ENCODE measurements at places on chromosomes 11 and 22. TPM values are rescaled to one million over a fixed set of nuclear protein-coding genes. Genes with fewer than 3 reads are reported as not detected.

Gene CALCA
- total RNA-seq = 0.41 TPM

GRCh38 chr11:122209619-122210366, 93.8 kb upstream of the BLID start:
- peak overlapping the region; percentile 28 for H3K27ac ChIP-seq
- peak; percentile 53 for DNase-seq
- H3K4me3 ChIP-seq = no peak overlapping the region
- H3K27me3 ChIP-seq = no peaks in the 10 kb centered on the region
- H3K4me1 ChIP-seq = peaks cover 31% of the 10 kb centered on the region

Gene FOSL1
- total RNA-seq = 3.4 TPM

DNA sequence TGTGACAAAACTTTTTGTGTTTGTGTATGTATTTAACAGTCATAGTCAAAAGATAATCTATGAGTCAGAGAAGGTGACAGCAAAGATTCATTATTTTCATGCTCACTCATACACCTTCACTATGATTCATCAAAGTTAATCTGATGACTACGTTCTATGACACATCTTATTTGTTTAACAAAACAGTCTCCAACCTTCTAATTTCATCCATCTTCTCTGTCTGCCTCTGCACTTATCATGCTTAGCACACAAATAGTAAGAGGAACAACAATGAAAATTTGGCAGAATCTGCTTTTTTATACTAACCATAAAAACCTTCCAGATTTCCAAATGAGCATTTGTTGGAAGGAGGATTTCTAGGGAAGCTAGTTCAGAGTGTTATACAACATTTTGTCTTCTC, 568.9 kb downstream of the LUZP2 start:
- no peak overlapping the region for H3K4me3 ChIP-seq
- H3K27me3 ChIP-seq = no peaks in the 10 kb centered on the region
- no peak for DNase-seq
- H3K27ac ChIP-seq = no peak overlapping the region
- no peaks in the 10 kb centered on the region for H3K36me3 ChIP-seq
- no peaks in the 10 kb centered on the region for H3K4me1 ChIP-seq

- H3K27ac ChIP-seq = no peak overlapping the region
- H3K4me3 ChIP-seq = peak overlapping the region; percentile 61
- H3K36me3 ChIP-seq = no peaks in the 10 kb centered on the region
- DNase-seq = no peak
- H3K27me3 ChIP-seq = peaks cover 4% of the 10 kb centered on the region
- H3K4me1 ChIP-seq = peaks cover 21% of the 10 kb centered on the region
Observed at GRCh38 chr11:11618973-11619435, 2.8 kb downstream of the GALNT18 start.

- H3K27ac ChIP-seq = no peak overlapping the region
- peaks cover 67% of the 10 kb centered on the region for H3K36me3 ChIP-seq
- DNase-seq = no peak
Observed at GRCh38 chr22:44202261-44202789, 21.6 kb downstream of the PARVG start.

DNA sequence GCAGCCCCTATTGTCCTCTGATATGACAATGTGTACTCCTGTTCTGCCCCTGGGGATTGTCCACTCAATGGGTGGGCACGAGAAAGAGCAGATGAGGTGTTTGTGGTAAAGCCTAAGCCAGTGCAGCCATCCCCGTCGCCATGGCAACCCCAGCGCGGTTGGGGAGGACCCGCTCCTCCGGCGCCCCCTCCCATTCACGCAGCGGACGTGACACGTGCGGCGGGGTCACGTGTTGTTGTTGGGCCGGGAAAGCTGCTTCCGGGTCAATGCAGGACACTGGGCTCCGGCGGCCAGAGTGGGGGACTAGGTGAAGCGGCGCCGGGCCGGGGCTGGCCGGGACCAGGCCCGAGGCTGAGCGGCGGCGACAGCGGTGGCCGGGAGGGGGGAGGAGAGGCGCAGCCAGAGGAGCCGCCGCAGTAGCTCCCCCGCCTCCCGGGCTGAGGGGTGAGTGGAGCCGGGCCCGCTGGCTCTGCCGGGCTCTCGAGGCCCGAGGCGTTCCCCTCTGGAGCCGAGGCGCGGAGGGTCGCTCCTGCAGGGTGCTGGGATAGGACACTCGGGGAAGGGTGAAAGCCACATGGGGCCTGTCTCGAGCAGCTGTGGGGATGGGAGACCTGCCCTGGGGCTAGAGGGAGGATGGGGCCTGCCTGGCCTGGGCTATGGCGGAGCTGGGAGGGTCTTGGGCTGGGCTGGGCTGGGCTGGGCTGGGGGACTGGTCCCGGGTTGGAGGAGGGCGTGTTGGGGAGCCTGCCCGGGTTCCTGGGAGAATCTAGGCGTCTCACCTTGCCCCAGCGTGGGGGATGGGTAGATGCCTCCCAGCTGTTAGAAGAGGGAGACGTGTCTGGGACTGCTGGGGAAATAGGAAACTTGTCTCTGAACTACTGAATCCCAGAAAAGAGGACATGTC, at the start of gene TBCEL:
TBCEL (plus strand) TSS at position 255 of the 904 bp plus-strand sequence. CDS start 21,589 bp downstream, outside the sequence.
- H3K36me3 ChIP-seq = no peaks in the 10 kb centered on the region
- H3K4me3 ChIP-seq = peak within 1 kb of the TSS; percentile 75
- H3K27me3 ChIP-seq = peaks cover 3% of the 10 kb centered on the region
- peak; percentile 94 for DNase-seq
- H3K4me1 ChIP-seq = peaks cover 10% of the 10 kb centered on the region
